ENCODE measurements at places on chromosomes 12 and 14. TPM values are rescaled to one million over a fixed set of nuclear protein-coding genes. Genes with fewer than 3 reads are reported as not detected.

DNA sequence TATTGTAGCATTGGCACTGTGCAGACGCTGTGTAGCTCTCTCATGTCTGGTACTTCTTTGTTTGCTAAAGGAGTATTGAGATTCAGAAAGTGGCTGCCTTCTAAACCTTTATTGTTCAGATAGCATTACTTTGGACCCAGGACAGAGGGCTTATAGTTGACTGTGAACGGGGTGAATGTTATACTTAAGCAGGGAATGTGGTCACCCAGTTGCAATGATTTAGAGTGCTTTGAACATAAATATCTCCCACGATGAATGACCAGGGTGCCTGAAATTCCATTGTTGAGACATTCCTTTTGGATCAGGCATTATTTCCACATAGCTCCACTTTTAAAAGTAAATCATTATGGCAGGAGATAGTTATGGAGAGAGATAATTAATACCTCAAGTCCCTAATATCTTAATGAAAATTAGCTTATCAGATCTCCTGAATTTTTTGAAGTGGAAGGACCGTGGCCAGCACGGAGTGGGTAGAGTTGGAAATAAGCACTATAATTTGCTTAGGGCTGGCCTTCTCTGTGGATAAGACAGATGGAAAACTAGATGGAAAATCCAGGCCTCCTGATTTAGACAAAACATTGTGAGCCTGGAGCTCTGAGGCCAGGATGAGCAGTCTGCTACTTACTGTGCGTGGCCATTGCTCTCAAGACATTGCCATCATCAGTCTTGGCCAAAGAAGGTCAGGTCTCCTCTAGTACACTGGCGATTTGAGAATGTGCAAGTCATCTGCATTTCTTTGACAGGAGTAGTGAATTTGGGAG, 114.5 kb downstream of the ETV6 start:
- no peak for DNase-seq

GRCh38 chr14:104075530-104076151, 9.9 kb upstream of the ASPG start:
- DNase-seq: no peak

GRCh38 chr12:12736759-12737676, 19.9 kb downstream of the CDKN1B start:
- DNase-seq: no peak

DNA sequence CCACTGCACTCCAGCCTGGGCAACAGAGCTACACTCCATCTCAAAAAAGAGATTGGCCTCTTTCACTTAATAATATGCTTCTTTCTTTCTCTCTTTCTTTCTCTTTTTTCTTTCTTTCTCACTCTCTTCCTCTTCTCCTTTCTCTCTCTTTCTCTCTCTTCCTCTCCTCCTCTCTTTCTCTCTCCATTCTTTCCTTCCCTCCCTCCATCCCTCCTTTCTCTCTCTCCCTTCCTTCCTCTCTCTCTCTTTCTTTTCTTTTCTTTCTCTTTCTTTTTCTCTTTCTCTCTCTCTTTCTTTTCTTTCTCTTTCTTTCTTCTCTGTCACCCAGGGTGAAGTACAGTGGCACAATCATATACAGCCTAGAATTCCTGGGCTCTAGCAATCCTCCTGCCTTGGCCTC, 38.4 kb downstream of the IRF2BPL start:
- no peak for DNase-seq

DNA sequence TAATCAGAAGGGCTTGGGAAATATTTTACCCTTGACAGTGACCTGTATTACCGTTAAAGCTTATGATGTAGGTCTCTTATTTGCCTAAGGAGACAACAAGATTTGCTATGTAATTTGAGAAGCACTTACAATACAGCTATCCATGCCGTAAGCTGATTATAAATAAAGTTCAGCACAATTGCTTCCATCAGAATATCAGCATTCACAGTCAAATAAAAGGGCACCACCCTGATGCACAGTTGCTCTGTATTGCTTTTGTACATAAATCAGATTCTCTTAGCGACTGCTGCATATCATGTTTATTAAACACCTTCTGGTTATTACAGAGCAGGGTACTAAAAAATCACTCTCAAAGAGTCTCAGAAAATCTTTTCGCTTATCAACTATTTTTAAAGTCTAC, 67.3 kb upstream of the VRK1 start:
- DNase-seq: no peak

DNA sequence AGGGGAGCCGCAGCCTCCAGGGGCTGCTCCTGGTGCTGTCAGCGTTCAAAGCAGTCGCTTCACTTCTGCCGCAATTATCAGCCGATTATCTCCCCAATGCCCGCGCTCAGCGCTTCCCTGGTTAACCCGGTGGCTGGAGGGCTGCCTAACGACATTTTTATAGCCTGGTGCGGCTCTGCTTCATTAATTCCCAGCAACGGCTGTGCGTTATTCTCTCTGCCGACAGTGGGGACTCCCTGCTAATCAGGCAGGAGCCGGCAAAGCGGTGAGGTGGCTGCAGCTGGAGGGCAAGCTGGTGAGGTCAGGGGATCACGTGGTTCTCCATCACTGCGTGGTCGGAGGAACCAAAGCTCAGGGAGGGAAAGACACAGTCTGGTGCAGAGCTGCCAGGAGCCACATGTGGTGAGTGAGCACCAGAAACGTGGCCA, 62.9 kb downstream of the GLRX5 start:
- no peak for DNase-seq

DNA sequence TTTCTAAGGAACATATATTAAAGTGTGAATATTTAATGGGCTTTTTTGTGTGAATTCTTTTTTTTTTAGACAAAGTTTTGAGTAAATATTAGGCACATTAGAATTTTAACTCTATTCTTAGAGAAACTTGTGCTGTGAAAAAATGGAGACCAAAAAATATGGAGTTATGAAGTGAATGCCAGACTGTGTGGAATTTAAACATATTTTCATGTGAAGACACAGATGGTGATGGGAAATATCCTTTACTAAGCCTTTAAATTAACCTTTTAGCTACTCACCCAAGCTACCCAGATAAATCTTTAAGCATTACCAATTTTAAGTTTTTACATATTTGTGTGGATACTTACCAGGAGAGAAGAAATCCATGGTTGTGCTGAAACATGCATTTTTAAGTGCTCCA, 148.8 kb upstream of the OTX2 start:
- no peak for DNase-seq

GRCh38 chr14:100098171-100098570, 32.9 kb downstream of the EVL start:
- no peak for DNase-seq

DNA sequence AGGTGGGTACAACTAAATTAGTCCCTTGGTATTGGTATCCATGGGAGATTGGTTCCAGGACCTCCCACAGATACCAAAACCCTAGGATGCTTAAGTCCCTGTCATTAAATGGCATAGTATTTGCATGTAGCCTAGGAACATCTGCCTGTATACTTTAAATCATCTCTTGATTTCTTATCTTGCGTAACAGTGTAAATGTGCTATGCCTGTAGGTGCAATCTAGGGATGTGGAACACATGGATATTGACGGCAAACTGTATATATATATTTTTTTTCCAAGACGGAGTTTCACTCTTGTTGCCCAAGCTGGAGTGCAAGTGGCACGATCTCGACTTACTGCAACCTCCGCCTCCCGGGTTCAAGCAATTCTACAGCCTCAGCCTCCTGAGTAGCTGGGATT, 1.5 kb downstream of the KNTC1 start:
- no peak for DNase-seq

DNA sequence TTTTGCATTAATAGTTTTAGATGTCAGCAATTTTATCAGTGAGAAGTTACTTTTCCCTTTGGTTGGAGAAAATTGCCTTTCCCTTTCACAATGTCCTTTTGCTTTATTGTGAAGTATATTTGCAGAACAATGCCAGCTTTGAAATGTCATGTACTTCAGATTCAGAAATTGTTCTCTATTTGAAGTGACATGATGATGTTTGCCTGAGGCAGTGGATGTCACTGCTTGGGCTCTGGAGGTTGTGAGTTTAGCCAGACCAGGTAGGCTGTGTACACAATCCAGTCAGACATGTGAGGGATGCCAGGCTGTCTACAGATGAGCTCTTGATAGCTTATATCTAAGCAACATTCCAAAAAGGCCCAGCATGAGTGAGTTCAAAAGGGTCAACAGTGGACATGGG, 451.9 kb upstream of the FBXO33 start:
- DNase-seq: no peak

DNA sequence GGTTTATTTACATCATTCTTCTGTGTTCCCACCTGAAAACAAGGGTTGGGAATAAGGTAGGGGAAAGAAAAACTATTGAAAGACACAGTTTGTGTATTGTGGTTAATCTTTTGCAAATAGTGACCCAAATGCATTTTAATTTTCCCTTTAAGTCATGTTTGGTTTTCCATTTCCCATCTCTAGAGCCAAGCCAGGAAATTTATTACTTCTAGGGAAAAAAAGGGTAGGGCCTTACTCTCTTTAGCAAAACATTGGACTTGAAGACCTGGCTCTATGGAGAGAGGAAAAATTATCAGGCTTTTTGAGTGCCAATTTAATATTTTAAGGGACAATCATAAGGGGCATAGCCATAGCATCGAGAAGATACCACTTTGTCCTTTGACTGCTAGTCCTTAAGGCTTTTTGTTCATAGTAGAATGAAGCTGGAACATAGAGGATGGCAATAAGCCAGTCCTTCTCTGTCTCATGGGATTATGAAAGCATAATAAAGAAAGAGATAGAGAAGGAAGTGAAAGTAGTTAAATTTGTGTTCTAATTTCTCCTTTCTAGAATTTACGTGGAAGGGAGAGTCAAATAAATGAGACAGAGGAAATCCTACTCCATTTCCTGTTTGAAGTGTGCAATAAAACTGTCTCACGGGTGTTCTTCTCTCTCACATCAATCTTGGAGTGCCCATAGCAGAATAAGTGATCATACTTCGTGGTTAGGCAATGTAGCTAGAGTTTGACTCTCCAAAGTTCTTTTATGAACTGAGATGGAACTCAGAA, 50.9 kb upstream of the PPFIA2 start:
- DNase-seq: no peak

The SH2B3 gene
- polyA plus RNA-seq: 19.9 TPM

The FLRT2 gene
- polyA plus RNA-seq: 30.7 TPM

The PRH2 gene
- polyA plus RNA-seq: 0.75 TPM

The NR2C1 gene
- polyA plus RNA-seq: 86.1 TPM
